ENCODE measurements at places on chromosomes 4 and X. TPM values are rescaled to one million over a fixed set of nuclear protein-coding genes. Genes with fewer than 3 reads are reported as not detected.

CYLC1 gene
- total RNA-seq: not detected

TEX13B gene
- not detected for total RNA-seq

GUCY1B1 gene
- total RNA-seq: 1.4 TPM

GALNTL6 gene
- total RNA-seq: not detected

SOX3 gene
- total RNA-seq: not detected

NOX1 gene
- 0.47 TPM for total RNA-seq

Data from pericardium fibroblast (primary cell).